ENCODE measurements at places on chromosomes 16 and 17. TPM values are rescaled to one million over a fixed set of nuclear protein-coding genes. Genes with fewer than 3 reads are reported as not detected.

DNA sequence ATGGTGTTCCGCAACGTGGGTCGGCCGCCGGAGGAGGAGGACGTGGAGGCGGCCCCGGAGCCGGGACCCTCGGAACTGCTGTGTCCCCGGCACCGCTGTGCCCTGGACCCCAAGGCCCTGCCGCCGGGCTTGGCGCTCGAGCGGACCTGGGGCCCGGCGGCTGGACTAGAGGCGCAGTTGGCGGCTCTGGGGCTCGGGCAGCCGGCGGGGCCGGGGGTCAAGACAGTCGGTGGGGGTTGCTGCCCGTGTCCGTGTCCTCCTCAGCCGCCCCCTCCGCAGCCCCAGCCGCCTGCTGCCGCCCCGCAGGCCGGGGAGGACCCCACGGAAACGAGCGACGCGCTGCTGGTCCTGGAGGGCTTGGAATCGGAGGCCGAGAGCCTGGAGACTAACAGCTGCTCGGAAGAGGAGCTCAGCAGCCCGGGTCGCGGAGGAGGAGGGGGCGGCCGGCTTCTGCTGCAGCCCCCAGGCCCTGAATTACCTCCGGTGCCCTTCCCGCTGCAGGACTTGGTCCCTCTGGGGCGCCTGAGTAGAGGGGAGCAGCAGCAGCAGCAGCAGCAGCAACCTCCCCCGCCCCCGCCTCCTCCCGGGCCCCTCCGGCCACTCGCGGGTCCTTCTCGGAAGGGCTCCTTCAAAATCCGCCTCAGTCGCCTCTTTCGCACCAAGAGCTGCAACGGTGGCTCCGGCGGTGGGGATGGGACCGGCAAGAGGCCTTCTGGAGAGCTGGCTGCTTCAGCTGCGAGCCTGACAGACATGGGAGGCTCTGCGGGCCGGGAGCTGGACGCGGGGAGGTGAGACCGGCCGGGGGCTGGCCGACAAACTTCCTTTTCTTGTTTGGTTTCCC, 821 bp downstream of the SOCS7 start:
- DNase-seq: no peak

DNA sequence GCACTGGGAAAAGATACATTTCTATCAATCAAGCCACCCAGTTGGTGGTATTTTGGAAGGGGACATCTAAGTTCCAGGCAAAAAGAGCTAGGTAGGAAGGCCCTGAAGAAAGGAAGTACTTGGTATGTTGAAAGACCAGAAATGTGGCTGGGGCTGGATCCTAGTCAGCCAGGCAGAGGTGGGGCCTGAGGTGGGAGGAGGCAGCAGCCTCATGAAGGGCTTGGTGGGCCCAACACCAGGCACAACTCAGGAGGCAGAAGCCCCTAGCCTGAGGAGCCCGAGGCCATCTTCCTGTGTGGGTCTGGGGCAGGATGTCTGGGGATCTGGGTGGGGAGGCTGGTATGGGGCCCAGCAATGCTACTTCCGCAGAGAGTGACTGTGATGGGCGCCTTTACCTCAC, 105.9 kb downstream of the SALL1 start:
- DNase-seq: no peak

- DNase-seq: no peak
Observed at GRCh38 chr17:5035315-5035714, at the start of gene SLC52A1. Gene SLC52A1 (minus strand): TSS chr17:5035426. CDS start chr17:5034606, 820 bp downstream.

- no peak for DNase-seq
Observed at GRCh38 chr17:72165192-72165866, 44.5 kb downstream of the SOX9 start.

Gene EPOP
- 37.9 TPM for total RNA-seq

DNA sequence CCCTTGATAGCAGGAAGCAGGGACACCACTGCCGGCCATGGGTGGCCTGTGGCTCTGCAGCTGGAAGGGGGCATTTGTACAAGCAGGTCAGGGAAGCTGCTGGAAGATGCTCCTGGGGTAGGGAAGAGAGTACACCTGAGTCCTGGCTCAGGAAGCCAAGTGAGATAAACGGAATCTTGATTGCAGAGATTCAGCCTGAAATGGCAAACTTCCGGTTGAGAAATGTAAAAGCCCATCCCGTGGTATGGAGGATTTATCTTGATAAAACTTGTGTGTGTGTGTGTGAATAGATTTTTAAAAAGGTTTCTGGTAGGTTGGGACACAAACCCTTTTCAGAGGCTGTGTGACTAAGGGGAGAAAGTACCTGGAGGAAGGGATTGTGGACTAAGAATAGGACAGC, 29.6 kb downstream of the C17orf100 start:
- DNase-seq: no peak

DNA sequence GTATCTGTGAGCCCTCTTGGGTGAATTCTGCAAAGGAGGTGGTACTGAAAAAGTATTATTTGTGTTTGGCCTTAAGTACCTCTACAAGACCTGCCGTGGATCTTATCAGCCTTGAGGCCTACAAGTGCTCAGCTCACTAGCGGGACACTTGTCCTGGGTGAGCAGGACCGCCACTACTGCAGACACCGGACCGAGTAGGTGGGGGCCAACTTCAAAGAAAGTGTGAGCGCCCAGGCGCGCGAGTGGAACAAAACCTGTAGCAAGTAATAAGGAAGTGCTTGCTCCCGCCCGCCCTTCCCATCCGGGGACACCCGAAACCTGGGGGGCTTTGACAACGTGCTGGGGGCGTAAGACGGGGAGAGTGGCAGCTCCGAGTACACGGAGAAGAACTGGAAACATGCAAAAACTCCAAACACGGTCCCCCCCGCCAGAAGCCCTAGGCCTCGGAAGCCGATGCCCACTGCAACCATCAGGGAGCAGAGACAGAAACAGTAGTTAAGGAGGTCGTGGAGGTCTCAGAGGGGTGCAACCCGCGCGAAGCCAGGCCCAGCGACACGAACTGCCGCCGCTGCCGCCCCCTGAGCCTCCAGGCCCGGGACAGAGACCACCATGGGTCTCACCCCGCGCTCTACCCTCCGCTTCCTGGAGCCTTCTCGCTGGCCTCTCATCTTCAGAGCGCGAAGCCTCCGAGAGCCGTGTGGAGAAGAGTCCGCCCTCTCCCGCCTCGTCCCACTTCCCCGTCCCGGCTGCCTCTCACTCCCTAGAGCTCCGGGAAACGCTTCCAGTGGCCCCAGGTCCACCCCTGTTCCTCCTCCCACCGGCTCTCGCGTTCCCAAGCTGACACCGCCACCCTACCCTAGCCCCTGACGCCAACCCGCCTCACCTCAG, 537 bp downstream of the CNOT1 start:
- DNase-seq: no peak

Gene MGAT5B
- 4.4 TPM for total RNA-seq

DNA sequence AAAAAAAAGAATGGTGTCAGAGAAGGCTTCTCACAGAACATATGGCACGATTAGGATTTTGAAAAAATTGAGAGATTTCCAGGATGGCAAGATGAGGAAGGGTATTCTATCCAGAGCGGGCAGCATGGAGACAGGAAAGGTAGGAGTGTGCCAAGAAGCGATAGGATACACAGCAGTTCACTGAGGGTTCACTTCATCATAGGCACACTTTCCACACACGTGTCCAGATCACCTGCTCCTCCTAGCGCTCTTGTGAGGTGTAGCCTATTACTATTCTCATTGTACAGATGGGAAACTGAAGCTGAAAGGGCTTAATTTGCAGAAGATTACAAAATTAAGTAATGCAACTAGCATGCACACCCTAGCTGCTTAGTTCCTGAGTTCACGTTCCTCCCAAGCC, 6.2 kb upstream of the ELAC2 start:
- DNase-seq: no peak

- DNase-seq: no peak
Observed at GRCh38 chr16:54080524-54081008, 206.0 kb downstream of the IRX3 start.

- no peak for DNase-seq
Observed at GRCh38 chr16:67537270-67537635, 8.6 kb downstream of the RIPOR1 start.

Gene KRTAP9-2
- not detected for total RNA-seq

- no peak for DNase-seq
Observed at GRCh38 chr17:77879896-77880280, 78.6 kb upstream of the TNRC6C start.

DNA sequence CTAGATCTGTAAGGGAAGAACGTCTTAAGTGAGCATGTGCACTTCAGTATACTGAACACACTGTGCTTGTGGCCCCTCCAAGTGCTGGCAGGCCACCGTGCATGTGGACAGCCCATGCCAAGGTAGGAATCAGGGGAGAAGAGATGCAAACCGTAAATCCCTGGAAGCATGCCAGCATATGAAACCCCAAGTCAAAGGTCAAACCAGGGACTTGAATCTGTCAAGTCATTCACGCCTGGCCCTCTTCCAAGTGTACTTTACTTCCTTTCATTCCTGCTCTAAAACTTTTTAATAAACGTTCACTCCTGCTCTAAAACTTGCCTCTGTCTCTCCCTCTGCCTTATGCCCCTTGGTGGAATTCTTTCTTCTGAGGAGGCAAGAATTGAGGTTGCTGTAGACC, 2.8 kb upstream of the ATXN2L start:
- no peak for DNase-seq

Measured in HCT116 (cell line).